Activated CD8-positive, alpha-beta memory T cell treated with anti-CD3 and anti-CD28 coated beads for 4 hours (primary cell): ENCODE measurements at places on chromosomes 4 and X.

DNA sequence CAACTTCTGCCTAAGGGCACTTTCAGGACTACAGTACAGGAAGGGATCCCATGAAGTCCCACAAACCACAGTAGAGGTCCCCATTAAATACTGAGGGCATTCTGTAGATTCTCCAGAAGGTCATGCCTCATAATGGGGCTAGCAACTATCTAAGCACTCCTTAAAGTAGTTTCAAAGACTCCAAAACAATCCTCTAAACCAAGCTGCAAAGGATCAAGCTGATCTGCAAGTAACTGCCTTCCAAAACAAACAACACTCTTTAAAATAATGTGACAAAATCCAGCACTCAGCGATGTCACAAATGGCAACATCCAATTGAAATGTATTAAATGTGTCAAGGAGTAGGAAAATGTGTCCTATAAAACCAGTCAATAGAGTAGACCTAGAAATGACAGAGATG, 118.7 kb downstream of the FRYL start:
- no peak for DNase-seq

DNA sequence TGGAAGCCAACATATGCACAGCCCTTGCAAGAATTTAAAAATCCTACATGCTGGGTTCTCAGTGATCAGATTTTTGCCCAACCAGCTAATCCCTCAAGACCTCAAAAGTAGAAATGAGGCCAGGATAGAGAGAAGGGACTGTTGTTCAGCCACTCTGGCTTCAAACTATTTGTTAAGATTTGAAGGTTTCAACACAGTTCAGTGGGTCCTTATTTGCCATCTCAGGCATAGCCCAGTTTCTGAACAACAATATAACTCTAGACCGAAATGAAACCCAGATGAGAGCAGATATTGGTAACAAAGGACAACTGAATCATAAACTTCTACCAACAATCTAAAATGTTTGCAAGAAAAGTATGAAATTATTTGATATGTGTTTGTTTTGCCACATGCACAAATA, 237.3 kb downstream of the NR3C2 start:
- no peak for DNase-seq

- no peak for DNase-seq
Observed at GRCh38 chr4:142713282-142714030, 132.6 kb downstream of the INPP4B start.

DNA sequence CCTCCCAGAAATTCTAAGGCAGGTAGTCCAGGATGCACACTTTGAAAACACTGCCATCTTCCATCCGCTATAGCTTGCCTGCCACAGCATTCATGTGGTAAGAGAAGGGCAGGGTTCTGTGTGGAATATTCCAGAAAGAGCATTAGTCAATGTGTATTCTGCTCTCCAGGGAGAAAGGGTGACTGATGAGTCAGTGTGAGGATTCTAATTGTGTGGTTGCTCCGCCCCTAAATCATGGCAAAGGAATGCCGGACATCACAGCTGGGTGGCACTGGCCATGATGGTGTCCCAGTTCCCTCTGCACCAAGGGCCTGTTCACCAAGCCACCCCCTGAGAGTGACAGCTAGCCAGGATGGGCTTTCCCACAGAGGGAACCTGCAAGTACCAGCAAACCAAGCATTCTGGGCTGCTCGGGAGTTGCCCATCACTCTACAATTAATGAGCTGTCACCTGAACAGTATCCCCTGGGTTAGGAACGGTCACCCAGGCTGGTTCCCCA, 9.5 kb downstream of the IDS start:
- DNase-seq: no peak

- DNase-seq: no peak
Observed at GRCh38 chr4:27684610-27685011, 824.0 kb downstream of the STIM2 start.

DNA sequence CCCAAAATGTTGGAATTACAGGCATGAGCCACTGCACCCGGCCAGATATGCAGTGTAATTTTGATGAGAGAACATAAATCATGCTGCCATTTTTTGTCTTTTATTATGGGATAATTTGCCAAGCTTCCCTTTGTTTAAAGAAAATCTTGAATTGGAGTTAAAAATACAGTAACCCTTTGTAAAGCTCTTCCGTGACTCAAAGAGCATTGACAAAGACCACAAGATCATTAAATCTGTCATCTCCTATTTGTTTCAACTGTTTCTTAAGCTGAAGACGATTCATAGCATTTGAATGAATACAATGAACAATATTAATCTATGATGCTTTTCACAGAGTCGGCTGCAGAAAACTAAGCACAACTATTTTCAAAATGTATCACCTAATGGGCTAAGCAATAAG, 132.6 kb downstream of the ANAPC4 start:
- DNase-seq: no peak

DNA sequence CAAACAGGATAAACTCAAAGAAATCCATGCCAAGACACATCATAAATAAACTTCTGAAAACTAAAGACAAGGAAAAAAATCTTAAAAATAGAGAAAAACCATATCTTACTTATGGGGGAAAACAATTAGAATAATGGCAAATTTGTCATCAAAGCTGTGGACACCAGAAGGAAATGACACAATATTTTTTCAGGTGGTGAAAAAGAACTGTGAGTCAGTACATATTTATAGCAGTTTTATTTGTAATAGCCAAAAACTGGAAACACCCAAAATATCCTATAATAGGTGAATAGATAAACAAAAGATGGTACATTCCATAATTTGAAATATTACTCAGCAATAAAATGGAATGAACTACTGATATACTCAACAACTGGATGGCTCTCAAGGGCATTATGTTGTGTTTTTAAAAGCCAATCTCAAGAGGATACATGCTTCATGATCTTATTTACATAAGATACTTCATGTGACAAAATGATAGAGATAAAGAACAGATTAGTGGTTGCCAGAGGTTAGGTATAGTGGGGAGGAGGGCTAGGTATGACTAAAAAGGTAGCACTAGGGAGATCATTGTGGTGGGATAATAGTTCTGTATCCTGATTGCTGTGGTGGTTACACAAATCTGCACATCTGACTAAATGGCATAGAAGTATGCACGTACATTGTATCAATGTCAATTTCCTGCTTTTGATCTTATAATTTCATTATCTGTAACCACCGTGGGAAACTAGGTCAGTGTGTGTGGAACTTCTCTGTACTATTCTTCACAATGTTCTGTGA, 191.9 kb downstream of the PPP1R2C start:
- no peak for DNase-seq

DNA sequence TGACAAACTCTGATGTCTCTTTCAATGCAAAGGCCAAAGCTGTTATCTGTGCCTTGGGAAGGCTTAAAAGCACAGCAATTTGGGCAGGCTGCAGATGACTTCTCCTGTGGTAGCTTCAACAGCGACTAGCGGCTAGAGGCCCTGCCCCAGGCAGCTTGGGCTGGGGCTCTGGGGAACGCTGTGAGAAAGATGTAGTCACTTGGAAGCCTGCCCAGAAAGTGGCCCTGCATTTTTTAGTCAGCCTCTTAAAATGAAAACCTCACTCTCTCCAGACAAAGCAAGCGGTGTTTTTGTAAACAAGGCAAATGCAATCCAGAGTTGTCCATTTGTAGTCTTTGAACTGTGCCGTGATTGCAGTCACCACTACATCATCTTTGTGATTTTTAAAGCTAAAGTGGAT, 27.5 kb downstream of the PCYT1B start:
- DNase-seq: no peak

DNA sequence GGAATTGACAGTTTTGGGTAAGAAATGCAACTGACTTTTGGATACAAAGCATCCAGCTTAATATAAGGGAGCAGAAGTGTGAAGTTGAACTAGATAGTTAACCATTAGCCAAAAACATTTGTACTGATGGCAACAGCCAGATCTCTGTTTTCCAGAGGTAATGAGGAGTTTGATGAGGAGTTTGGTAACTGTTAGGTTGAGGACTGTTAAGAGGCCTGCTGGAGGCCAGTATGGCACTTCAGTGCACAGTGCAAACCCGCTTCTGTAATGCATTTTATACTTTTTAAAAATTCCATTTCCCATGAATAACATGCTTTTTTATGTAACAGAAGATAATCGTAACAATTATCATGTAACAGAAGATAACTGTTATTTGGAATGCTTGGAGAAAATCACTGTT, 30.0 kb downstream of the CDKL5 start:
- DNase-seq: no peak
